Stimulated activated naive B cell treated with anti-CD40 and anti-IgM and Interleukin-4, amounts not matched to agents 10 μg/mL and 1 μg/mL and 100 μg/mL, for 72 hours (primary cell): ENCODE measurements at places on chromosomes 3 and 15.

- no peak for DNase-seq
Observed at GRCh38 chr3:123158330-123158729, 43.4 kb upstream of the SEC22A start.

DNA sequence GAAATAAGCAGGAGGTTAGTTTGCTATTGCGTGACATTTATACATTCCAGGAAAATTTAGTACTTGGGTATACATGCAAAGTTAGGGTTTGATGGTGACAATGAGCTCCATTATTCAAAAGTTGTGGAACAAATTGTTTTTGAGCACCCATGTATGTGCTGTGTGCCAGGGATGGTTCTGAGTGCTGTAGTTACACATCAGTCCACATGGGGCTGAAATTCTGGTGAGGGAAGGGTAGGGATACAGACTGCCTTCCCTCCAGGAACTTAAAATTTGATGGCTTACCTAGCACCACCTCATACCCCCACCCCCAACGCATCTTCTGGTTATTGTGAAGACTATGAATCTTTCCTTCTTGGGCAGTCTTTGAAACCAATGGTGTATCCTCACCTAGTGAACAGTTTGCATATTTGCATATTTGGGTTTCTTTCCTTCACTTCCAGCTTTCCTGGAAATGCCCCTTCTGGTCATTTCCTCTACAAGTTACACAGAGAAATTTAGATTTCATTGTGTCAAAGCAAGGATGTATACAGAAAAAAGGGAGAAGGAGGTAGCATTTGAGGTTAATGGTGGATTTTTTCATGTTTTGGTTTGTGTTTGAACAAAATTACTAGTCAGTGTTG is 222.0 kb upstream of the IL12A start:
- no peak for DNase-seq

- no peak for DNase-seq
Observed at GRCh38 chr3:62287392-62287927, 85.9 kb downstream of the FEZF2 start.

GRCh38 chr3:54353546-54353945 is 231.2 kb downstream of the CACNA2D3 start:
- no peak for DNase-seq

- DNase-seq = peak; percentile 41
Observed at GRCh38 chr15:31346367-31347066, 19.9 kb downstream of the KLF13 start.

GRCh38 chr3:107846279-107846852 is 244.5 kb downstream of the CD47 start:
- DNase-seq = no peak

- no peak for DNase-seq
Observed at GRCh38 chr3:88235102-88235501, 85.3 kb downstream of the C3orf38 start.

DNA sequence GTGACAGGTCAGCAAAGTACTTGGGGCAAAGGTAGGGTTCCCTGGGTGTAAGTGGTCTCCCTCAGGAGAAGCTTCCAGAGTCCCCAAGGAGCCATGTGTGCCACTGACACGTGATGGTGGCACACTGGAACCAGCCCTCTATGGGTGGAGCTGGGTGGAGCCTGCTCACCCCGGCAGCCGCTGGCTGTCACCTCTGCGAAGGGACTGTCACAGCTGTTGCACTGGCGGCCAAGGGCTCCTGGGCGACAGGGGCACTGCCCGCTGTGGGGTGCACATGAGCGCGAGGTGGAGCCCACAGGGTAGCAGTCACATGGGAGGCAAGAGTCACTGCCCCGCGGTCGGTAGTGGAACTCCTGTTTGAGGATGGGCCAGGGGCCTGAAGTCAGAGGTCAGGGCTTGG is 12.0 kb downstream of the CELSR3 start:
- DNase-seq = no peak

DNA sequence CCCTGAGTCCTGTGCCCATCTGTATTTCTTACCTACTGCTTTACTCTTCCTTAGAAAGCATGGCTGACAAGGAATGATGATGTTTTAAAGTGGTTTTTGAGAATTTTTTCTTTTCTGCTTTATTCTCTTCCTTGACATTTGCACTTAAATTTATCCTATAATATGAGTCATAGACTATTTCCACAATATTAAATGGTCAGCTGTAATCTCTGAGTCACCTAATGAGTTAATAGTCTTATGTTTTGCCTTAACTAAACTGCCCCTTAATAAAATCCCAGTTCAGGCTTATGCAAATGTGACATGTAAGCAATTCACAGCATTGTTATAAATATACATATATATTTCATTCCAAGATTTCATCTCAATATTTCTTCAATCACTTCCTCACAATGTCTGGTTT is 23.8 kb downstream of the MEIS2 start:
- DNase-seq = no peak

GRCh38 chr3:106006001-106006400 is 137.2 kb upstream of the CBLB start:
- DNase-seq = no peak

GRCh38 chr15:73681856-73682599 is 2.2 kb upstream of the CD276 start:
- DNase-seq = no peak

GRCh38 chr3:149395107-149396089 is 17.9 kb upstream of the TM4SF1 start:
- DNase-seq = no peak

- no peak for DNase-seq
Observed at GRCh38 chr3:116264546-116265319, 180.6 kb downstream of the LSAMP start.

GRCh38 chr3:128190501-128190900 is 37.2 kb downstream of the EEFSEC start:
- no peak for DNase-seq

GRCh38 chr3:164208048-164208447 is 870.2 kb downstream of the SI start:
- no peak for DNase-seq

DNA sequence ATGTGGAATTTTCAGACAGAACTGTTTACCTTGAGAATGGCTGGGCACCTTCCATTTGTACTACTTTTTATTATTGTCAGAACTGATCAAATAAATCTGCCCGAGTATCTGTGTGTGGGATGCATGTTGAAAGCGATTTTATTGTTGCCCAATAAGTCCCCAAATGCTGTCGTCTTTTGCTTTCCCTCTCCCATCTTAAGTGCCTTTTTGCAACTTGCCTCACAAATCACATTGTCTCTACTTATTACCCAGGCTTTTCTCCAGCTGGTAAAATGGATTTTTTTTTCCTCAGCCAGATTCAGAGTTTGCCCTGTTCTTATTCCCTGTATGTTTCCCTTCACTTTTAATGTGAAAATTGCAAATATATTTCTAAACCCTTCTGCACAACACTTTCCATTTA is 163.1 kb downstream of the CNTN4 start:
- DNase-seq = no peak

GRCh38 chr15:32723171-32723948 is 5.6 kb downstream of the GREM1 start:
- DNase-seq = no peak

GRCh38 chr3:64801856-64802255 is 114.1 kb upstream of the ADAMTS9 start:
- DNase-seq = no peak

- no peak for DNase-seq
Observed at GRCh38 chr3:126464093-126464492, 11.6 kb downstream of the ZXDC start.

DNA sequence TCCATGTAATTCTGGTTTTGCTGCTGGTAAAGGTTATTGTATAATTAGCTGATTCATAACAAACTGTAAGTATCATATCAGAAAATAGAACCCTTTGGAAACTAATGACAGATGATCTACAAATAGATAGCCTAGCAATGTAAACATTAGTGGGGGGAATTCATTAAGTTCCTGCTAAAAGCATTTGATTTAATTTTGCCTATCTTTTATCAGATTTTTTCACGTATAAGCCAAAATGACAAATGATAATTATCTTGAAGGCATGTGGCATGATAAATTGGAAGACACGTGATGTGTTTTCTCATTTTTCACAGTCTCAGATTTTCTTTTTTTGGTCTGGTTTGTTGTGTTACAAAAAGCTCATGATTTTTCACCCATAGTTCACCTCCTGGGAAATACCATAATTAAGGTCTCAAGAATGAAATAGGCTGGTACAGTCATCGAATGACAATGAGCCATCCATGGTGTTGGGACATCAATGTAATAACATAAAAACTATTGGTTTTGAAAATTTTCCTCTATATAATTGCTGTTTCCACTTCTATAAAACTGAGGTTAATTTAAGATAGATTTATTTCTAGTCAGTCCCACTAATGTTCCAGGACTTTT is 325.9 kb upstream of the TBL1XR1 start:
- no peak for DNase-seq

DNA sequence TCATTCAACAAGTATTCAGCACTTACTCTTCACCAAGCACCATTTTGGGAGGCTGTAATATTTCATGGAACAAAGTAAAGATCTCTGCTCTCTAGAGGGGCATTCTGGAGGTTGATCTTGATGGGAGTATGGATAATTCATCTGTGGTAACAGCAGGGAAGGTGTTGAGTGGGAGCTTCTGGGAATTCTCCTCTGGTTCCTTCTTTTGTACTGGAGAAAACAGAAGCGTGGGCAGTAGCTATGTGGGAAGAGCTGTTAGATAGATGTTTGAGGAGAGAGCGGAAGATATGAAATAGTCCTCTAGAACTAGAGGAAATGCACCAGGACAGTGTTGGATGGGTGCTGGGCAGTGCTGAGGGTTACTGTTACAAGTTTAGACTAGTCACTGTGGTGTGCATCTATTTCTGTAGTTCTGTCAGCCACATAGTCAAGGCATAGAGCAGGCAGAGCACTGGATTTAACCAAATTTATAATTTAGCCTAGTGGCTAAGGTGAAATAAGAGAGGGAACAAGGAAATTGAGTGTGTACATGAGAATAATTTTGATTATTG is 9.6 kb downstream of the NMD3 start:
- DNase-seq = no peak

DNA sequence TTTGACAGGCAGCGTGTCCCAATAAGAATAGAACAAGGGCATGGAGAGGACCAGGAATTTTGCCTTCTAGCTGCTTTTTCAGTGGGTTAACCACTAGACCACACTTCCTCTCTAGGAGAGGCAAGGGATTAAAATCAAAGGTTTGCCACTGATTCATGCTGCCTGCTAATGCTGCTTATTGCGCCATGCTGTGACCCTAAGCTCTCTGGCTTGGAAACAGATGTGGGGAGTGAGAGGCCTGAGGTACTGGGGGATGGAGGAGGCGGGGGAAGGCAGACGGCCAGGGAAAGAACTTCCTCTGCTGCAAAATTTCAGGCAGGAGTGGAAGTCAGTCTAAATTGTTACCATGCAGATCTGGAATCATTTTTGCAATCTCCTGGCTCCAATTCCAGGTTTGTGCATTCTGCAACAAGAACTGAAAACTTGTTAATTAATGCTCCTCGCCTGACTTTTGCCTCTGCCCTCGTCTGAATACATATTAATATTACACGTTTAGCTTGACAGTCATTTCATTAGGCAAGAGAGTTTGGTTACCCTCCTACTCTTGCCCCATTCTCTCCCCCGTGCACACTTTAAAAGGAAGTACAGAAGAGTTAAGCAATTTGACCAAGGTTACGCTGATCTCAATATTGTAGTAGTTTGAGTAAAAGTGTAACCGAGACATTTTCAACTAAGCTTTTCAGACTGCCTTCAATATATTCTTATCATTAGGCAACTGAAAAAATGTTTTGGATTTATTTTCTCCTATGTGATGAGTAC is 121.7 kb upstream of the SPRED1 start:
- no peak for DNase-seq

- no peak for DNase-seq
Observed at GRCh38 chr3:39506863-39507262, 39.4 kb downstream of the MOBP start.

GRCh38 chr3:132829101-132829500 is 106.9 kb upstream of the NPHP3 start:
- no peak for DNase-seq
